LoVo (cell line): ENCODE measurements at places on chromosomes 5 and 9.

DNA sequence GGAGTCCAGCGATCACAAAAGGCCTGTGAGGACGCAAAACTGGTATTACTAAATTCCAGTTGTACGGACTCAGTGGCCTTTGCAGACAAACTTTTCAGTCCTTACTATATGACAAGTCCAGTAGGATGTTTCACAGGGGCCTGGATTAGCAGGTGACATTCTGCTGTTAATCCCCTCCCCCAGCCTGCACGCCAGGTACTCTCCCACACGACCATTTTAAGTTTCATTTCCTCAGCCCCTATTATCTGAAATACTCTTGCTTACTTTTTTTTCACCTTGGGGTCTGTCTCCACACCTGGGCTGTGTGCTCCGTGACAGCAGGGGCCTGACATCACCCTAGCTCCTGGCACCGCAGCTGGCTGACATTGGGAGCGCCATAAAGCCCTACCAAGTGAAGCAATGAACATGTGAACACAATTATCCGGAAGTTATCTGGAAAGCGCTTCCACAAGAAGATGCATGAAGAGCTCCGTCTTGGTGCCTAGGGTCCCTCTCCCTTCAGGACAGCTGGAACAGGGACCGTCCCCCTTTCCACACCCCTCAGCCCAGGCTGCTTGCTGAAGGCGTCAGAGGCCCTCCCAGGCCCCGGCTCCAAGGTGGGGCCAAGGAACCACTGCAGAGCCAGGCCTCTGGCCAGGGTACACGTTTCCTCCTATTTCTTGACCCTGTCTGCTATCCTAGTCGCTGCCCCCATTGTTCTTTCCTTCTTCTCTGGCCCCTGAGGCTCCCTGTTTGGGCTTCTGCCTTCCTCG lies 39.7 kb upstream of the ZNF622 start:
- no peak for DNase-seq

DNA sequence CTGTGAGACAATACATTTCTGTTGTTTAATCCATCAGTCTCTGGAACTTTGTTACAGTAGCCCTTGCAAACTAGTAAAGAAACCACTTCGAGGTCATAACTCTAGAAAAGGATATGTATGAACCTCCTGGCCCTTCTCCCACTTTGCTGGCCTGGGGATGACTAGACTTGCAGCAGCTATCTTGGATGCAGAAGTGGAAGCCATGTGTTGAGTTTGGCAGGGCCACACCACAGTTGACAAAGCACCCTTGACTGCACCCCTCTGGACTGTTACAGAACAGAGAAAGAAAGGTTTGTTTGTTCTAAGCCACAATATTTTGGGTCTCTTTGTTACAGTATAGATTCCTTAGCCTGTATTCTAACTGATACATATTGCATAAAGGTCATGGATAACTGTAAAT lies 183.2 kb upstream of the TAS2R1 start:
- no peak for DNase-seq

GRCh38 chr5:145991044-145991575 lies 54.7 kb downstream of the SH3RF2 start:
- no peak for DNase-seq

DNA sequence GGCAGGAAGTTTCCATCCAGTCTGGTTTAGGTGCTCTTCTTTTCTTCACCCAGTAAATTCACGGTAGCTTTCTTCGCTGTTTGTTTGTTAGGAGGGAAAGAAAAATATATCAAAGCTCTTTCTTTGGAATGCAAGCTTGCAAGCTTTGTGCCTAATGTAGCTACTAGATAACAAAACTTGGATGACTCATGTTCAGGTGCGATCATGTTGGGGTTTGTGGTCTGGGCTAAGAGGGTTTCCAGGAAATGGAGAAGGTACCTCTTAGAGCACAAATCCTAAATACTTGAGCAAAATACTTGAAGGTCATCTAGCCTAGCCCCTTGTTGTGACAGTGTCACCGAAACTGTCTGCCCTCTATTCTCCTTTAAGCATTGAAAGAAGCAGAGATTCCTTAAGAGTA lies 17.7 kb downstream of the SRP19 start:
- peak; percentile 23 for DNase-seq

- DNase-seq: peak; percentile 6
Measured at GRCh38 chr5:120464627-120465435, 731 bp downstream of the PRR16 start.

GRCh38 chr9:88310310-88310980 lies 77.8 kb upstream of the SPIN1 start:
- DNase-seq: no peak

DNA sequence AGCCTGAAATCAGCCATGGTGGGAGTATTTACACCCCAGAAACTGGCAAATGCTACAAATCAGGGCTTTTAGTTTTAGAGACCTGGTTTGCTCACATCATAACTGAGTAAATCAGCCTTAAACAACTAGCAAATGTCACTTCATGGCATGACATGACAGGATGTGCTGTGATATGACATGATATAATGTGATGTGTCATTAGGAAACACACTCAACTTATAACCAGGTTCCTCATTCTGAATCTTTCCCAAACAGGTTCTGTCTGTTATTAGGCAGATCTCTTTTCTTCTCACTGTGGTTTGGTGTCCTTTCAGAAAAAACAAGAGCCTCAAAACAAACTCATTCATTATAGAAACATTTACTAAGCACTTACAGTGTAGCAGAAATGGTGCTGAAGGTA lies 90.5 kb downstream of the ADAMTS12 start:
- no peak for DNase-seq

DNA sequence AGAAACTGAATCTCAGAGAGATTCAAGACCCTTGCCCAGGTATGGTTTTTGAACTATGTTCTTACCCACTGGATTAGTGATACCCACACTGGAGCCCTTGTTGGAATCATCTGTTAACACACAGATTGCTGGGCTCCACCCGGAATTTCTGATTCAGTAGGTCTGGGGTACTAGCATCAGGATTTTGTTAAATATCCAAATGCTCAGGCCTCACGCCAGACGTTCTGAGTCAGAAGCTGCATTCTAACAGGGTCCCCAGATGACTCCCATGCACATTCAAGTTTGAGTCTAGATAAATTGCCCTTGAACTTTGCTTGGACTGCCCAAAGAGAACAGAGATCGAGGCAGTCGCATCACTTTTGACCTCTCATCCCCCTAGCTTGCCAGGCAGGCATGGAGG lies 182.0 kb upstream of the WWC1 start:
- no peak for DNase-seq

GRCh38 chr5:95631255-95631958 lies 11.5 kb downstream of the GPR150 start:
- peak; percentile 26 for DNase-seq

DNA sequence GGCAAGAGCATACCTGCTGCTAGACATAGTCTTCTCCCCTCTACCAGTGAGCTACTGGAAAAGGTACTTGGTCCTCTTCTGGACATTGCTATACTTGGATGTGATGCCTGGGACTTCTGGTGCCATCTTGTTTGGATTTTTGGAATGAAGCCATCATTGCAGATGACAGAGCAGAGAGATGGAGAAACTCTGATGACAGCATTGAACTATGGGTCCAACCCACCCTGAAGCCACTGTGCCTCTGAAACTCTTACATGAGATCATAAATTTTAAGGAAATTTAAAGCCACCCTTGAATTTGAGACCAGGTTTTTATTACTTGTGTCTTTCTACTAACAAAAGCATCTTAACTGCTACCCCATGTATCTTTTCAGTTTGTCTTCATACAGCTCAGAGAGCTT lies 151.1 kb upstream of the SMIM23 start:
- no peak for DNase-seq

- peak; percentile 70 for DNase-seq
Measured at GRCh38 chr9:94799578-94800264, 73.2 kb downstream of the AOPEP start.
